ENCODE measurements at places on chromosomes 6 and 20.

GRCh38 chr6:170033666-170034065 lies 257.2 kb downstream of the DLL1 start:
- no peak for DNase-seq

- no peak for DNase-seq
Observed at GRCh38 chr6:158257781-158258180, 54.5 kb upstream of the TULP4 start.

GRCh38 chr6:14359438-14359837 lies 241.9 kb downstream of the CD83 start:
- DNase-seq = no peak

DNA sequence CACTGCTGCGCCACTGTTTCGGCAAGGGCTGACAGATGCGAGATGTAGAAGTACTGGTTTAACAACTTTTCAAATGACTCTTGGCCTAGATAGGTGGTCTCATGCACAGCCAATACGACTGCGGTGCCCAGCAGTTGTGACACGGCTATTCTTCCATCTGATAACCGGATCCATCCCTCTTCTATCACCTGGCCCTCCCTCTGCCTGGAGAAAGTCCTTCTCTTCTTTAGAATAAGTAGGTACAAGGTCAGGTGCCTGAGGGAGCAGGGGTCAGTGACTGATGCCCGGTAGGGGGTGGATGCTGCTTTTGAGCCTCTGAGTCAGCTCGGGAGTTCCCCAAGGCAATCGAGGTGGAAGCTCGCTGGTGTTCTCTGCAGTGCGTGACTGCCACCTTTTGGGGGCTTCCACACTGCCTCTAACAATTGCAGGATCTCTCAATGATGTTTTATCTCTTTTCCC lies 166.8 kb upstream of the GRIK2 start:
- peak; percentile 2 for DNase-seq

GRCh38 chr20:44662261-44662660 lies 10.8 kb upstream of the ADA start:
- peak; percentile 58 for DNase-seq

GRCh38 chr6:21033575-21034026 lies 499.3 kb downstream of the CDKAL1 start:
- no peak for DNase-seq

DNA sequence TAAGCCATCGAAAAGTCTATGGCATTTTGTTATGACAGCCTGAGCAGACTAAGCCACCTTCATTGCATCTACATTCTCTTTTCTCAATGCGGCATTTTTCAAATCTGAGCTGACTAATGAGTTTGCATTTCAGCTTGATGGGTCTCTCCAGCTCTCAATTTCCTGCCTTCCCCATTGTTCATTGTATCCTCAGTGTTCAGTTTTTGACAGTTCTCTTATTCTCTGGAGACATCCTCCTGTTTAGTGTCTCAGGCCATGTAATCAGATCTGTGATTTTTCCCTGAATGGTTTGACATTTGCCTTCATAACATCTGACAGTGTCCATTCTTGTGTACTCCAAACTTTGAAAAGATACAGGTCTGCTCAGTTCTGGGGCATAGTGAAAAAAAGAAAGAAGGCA lies 27.9 kb upstream of the MCM3 start:
- no peak for DNase-seq

DNA sequence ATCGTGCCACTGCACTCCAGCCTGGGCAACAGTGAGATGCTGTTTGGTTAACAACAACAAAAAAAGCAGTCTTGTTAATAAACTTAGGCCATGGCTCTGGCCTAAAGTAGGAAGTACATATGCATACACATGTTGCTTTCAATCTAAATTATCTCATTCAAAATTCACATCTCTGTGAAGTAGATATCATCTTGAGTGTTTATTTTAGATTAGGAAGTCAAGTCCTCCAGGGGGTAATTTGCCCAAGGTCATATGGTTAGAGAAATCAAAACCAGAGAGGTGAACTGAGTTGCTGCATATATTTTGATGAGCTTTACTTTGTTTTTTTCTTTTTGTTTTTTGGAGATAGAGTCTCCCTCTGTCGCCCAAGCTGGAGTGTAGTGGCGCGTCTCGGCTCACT lies 52.8 kb downstream of the B4GALT5 start:
- no peak for DNase-seq

GRCh38 chr6:42313941-42314570 lies 96.4 kb upstream of the MRPS10 start:
- peak; percentile 18 for DNase-seq

DNA sequence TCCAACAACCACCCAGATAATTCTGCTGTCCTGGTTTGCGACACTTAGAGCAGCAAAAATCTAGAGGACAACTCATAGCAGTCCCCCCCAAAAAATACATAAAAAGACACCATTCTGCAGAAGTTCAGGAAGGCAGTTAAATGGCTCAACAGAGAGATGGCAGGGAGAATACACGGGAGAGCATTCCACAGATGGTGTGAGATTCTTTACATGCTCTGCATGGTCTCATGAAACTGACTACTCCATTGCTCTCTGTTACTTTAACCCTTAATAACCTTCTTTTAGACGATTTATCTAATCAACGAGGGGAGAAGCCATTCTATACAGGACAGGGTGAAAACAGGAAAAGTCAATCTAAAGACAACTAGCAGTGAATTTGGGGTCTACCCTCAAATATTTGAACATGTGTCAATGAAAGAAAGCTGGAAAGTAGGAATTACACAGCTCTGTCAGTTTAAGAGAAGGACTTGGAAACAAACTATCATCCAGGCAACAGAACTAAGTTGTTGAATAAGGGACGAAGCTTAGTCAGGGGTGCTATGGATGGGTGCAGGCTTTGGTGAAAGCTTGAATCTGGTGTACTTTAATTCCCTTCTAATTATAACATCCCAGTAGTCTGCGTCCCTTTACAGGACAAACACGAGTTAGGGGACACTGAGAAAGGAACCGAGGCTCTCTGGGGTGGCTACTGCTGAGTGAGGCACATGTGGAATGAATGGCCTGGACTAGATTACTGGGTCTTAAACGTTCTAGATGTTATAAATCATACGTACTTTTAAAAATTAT lies 5.1 kb downstream of the PERP start:
- no peak for DNase-seq

- DNase-seq = no peak
Observed at GRCh38 chr6:134464690-134465411, 146.9 kb upstream of the SGK1 start.

GRCh38 chr20:9926476-9926875 lies 87.6 kb upstream of the PAK5 start:
- no peak for DNase-seq

DNA sequence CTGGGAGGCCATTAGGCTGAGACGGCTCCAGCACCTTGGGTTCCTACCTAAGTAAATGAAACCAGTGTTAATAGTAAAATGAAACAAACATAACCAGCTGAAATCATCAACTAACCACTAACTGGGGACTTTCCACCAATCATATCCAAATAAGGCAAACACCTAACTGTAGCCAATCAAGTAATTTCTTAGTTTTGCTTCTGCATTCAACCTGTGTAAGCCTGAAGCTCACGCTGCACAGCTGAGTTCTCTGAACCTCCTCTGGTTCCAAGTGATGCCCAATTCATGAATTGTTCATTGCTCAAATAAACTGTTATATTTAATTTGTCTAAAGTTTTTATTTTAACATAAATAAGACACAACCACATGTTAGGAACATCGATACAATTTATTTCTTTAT lies 22.5 kb downstream of the KLHL32 start:
- no peak for DNase-seq

GRCh38 chr20:61739086-61739831 lies 326.4 kb downstream of the TAF4 start:
- DNase-seq = no peak

DNA sequence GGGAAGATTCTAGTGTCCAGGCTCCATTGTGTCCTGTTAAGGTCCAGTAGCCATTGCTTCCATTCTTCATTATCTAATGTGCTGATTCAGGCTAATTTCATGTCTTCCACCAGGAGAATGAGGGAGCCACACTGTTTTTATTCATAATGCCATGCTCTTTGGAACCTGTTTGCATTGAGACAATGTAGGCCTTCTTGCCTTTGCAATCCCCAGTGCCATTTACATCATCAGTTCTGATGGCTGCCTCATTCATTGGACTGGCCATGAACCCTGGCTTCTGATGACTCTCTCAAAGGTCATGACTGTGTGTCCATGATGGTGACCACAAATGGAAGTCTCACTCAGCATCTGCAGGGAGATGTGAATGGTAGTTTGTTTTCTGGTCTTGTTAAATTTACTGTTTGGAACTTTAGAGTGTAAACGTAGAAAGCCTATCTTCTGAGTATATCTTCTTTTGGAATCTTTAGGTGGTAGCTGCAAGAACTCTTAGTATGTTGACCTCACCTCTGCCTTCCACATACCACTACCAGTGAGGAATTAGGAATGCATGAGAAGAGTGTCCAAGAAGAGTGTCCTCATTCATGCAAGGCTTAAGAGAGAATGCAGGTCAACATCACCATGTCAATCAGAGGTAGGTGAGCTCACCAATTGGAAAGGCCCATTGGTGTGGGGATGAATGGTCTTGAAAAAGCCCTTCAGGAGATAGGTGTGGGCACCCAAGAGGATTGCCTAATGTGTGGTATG lies 42.9 kb upstream of the ZFP64 start:
- no peak for DNase-seq

DNA sequence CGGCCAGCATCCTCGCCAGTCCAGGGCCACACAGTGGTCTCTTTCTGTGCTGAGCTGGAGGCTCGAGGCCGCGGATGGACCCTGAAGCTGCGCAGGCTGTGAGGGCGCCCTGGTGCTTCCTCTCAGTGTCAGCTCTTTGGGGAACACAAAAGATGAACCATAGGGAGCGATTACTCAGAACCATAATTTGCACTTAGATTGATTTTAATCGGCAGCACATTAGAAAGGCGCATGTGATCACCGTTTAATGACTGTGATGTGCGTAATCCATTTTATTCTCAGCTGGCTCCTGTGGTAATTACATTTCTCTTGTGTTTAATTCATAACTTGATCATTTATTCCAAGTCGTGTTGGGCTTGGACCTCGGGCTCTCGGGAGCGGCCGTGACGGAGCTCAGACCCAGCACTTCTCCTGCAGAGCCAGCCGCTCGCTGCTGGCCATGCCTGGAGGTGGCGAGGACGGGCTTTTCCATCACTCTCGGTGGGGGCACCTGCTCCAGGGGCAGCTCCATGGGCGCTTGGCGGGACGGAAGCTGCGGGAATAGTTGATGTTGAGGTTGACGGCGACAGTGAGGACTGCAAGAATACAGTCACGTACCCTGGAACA lies 25.6 kb upstream of the NTSR1 start:
- no peak for DNase-seq

DNA sequence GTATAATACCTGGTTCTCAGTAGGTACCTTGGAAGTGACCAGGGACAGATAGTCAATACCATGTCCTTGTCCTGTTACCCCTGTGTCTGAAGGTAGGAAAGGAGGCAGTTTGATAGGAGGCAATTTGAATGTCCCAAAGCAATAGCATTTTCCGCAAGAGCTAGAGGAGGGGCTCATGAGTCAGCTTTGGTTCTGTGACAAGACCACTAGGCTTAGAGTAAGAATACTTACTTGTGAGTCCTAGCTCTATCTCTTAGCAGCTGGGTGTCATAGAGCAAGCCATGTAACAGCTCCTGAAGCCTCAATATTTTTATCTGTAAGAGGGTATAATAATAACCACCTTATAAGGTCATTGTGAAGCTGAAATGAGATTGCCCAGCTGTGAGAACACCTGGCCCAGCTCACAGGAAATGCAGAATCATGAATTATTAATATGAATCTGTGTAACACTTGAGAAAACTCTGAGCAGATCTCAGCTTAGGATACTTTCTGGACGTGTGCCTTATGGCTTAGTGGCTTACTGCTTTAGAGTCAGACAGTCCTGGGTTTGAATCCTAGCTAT lies 58.6 kb downstream of the DAAM2 start:
- DNase-seq = no peak

DNA sequence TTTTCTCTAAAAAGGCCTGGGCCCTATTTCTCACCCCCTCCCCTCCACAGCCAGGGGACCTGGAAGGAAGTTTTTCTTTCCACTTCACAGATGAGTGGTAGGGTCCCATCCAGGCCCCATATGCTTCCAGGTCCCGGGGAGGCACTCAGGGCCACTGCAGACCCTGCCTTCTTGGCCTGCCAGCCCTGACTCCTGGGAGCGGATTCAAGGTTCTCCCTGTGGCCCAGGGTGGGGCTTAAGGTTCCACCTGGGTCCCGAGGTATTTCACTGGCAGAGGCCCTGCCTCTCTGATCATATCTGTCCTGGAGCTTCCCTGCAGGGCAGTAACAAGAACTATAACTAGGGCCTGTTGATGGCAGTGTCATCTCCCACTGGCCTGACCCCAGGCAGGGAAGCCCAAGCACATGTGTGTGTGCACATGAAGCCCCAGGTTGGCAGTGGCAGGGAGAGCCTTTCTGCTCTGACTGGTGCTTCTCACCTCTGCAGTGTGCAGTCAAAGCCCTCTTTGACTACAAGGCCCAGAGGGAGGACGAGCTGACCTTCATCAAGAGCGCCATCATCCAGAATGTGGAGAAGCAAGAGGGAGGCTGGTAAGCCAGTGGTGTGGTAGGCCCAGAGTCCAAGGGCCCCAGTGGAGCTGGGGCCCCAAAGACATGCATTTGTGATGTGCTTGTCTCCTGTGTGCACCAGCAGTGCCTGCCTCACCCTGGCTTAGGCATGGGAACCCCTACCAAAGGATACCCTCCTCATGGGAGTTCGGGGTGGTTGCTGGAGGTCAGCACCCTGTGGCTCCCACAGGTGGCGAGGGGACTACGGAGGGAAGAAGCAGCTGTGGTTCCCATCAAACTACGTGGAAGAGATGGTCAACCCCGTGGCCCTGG lies 31.2 kb downstream of the PLCG1 start:
- no peak for DNase-seq

GRCh38 chr6:13563009-13563408 lies 11.4 kb upstream of the SIRT5 start:
- no peak for DNase-seq

- no peak for DNase-seq
Observed at GRCh38 chr20:62925076-62925419, 1.3 kb downstream of the DIDO1 start.

DNA sequence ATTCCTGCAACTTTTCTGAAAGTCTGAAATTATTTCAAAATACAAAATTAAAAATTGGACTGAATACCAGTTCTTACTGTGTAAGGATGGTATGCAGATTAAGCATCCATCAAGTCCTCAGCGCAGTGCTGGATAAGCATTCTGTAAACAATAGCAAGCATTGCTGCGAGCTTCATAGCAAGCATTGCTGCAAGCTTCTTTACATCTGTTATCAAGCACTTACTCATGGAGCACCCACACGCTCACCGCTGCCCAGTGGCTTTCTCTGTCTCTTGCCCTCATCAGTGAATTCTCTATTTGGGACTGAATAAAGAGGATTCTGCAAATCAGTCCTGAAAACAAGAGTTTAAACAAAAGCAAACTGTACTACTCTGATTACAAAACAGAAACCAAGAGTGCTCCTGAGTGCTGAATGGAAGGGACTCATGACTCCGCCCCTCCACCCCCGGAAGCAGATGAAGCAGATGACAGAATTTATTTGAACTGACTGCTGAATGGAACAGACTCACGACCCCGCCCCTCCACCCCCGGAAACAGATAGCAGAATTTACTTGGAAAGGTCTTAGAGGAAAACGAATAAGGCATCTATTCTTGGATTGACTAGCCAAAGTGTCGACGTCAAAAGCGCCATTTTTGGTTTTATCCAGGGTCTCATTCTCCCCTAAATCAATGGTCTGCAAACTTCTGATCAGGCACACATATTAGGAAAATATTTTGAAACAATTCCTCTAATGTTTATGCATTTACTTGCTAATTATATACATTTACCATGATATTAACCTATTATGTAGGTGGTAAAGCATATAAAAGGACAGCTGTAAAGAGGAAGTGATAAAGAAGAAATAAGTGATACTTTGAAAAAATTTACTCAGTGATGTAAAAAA lies 22.1 kb upstream of the EYA2 start:
- peak; percentile 3 for DNase-seq
